ENCODE measurements at places on chromosomes 7 and 10.

DNA sequence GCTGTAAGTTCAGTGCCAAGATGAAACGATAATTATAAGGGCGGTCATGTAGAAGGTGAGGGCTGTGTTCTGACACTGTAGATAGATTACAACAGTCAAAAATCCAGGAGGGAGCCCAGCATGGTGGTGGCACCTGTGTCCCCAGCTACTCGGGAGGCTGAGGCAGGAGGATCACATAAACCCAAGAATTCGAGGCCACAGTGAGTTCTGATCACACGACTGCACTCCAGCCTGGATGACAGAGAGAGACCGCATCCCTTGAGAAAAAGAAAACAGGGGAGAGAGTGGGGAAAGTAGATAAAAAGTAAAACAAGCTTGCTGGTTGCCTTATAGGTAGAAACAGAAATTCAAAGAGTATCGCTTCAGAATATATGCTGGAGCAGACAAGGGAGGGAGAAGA is 52.1 kb downstream of the KCNH2 start:
- no peak for DNase-seq

DNA sequence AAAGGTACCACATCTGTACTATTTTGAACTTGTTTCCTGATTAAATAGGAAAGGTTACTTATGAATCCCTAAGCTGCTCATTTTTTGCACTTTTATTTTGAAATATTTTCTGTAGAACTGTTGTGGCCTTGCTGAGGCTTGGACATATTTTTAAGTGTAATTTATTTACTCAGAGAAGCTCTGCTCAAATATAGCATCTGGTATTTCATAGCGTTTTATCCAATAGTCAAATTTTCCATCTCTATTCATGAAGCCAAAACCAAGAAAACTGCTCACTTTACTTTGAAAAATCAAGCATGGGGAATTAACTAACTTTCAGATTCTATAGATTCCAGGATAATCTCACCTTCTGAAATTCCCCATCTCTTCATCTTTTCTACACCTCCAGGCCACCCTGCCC is 6.6 kb upstream of the FAM3C start:
- no peak for DNase-seq

DNA sequence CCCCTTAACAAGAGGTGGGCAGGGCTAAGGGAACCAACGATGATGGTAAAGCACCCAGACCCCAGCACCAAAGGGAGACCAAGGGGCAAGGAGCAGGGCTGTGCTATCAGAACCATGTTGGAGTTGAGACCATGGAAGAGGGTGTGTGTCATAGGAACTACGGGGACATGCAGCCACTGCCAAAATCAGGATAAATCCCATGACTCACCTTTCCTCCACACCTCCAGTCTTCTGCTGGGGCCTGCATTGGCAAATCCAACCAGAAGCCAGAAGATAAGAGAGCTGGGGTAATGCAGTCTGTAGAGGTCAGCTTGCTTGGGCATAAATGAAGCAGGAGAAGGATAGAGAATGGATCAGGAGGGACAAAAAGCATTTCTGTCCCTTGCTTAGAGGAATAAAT is 42.7 kb upstream of the SMARCD3 start:
- no peak for DNase-seq

DNA sequence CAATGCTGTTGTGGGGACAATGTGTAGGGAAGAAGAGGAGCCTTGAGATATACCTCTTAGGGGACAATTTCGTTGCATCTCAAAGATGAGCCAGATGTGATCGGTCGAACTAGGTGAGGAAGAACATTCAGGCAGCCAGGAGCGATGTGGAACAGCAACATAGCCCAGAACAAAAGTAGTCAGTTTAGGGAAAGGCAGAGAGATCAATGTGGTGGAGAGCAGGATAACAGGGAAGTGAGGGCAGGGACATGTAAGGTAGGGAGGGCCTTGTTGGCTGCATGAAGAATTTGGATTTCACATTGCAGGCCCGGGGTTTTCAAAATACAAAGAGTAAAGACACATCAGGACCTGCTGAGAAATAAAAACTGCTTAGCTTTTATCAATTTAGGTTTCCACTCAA is 29.1 kb upstream of the MACC1 start:
- no peak for DNase-seq

DNA sequence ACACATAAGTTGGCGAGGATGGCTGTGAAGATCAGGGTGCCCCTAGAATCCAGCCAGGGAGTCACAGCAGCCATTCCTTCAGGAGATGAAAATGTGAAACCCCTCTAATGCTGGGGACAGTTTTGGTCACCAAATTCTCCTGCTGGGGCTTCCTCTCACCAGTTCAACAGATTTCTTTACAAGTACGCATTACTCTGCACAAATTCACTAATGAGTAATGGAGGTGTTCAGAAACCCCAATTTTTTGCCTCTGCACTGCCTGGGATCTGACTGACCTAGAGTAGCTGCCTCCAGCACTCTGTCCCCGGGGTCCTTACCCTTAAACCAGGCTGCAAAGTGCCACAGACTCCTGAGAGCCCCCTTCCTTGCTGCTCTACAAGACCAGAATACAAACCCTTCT is 16.1 kb downstream of the TRPV5 start:
- DNase-seq = no peak

GRCh38 chr7:130369110-130369711 is 11.1 kb upstream of the CPA1 start:
- DNase-seq = no peak

GRCh38 chr10:34018129-34018528 is 683.7 kb upstream of the NRP1 start:
- no peak for DNase-seq

- no peak for DNase-seq
Measured at GRCh38 chr7:81926154-81926553, 156.3 kb upstream of the HGF start.

DNA sequence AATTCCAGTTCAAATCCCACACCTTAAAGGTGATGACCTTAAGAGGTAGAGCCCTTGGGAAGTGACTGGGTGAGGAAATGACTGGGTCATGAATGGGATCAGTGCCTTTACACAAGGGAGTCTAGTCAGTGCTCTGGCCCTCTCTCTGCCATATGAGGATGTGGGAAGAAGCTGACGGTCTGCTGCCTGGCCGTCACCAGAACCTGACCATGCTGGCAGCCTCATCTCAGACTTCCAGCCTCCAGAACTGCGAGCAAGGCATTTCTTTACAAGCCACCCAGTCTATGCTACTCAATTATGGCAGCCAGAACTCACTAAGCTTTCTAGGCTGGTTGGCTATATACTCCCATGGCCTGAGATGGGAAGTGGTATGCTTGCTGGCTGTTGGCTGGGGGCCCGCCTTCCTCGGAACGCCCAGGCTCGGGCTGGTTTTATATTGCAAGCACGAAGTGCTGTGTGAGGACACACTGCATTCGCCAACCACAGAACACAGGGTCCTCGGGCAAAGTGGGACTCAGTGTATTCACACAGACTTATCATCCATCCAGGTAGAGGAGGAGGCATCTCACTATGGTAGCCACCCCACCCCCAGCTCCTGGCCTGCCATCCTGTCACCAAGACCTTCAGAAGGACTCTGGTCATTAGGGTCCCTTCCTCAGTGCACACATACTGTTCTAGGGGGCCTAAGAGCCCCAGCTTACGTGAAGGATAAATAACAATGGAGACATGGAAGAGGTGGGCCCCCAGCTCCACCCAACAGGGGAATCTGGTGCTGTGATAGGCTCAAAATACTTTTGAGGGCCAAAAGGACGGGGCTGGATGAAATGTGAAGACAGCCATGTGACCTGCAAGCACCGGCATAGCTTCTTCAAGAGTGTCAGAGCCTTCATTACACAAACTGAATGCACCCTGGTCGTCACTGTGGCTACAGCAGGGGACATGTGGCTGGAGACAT is 49.0 kb downstream of the ZRANB1 start:
- no peak for DNase-seq

DNA sequence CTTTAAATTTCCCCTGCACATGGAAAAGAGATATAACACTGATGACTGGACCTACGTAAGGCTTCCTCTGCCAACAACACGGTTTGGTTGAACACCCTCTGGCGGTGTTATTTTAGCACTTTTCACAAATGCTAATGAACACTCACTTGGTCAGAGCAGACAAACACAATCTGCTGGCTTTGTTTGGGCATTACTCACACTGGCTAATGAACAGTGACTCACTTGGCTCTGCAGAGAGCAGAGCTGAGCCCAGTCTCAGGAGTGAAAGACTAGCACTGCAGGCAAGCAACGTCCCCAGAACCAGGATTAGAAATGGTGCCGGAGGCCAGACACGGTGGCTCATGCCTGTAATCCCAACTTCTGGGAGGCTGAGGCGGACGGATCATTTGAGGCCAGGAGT is 430.8 kb downstream of the PLXNA4 start:
- DNase-seq = no peak

DNA sequence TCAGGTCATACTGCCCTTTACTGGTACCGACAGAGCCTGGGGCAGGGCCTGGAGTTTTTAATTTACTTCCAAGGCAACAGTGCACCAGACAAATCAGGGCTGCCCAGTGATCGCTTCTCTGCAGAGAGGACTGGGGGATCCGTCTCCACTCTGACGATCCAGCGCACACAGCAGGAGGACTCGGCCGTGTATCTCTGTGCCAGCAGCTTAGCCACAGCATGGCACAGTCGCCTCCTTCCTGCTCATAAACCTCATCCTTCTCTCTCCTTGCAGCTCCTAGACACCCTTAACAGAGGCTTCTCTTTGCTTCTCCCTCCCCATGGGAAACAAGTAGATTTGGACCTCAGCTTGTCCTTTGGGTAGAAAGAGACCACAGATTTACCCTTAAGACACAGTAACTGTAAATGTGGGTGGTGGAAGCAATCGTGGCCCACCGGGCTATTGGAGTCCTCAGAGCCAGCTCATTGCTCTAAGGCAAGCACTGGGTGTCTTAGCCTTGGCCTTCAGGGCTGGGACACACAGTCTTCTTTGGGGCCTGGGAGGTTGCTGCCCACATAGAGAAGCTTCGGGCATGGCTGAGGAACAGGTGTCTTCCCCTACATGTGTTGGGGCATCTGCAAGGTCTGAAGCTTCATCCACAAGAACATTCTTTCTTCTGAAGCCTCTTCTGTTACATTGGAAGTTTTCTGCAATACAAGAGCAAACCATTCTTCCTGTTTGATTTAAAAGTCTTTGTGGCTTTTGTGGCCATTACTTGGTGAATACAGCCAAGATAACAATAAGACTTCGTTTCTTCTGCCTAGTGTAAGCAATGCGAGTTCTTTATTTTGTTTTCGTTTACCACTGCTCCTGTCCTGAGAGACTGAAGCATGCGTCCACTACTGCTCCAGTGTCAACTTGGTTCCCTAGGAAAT is 95.5 kb upstream of the PRSS58 start:
- DNase-seq = no peak

GRCh38 chr10:78595269-78595619 is 473.5 kb upstream of the ZMIZ1 start:
- no peak for DNase-seq

- DNase-seq = no peak
Measured at GRCh38 chr10:110350812-110351211, 46.1 kb upstream of the SMNDC1 start.

DNA sequence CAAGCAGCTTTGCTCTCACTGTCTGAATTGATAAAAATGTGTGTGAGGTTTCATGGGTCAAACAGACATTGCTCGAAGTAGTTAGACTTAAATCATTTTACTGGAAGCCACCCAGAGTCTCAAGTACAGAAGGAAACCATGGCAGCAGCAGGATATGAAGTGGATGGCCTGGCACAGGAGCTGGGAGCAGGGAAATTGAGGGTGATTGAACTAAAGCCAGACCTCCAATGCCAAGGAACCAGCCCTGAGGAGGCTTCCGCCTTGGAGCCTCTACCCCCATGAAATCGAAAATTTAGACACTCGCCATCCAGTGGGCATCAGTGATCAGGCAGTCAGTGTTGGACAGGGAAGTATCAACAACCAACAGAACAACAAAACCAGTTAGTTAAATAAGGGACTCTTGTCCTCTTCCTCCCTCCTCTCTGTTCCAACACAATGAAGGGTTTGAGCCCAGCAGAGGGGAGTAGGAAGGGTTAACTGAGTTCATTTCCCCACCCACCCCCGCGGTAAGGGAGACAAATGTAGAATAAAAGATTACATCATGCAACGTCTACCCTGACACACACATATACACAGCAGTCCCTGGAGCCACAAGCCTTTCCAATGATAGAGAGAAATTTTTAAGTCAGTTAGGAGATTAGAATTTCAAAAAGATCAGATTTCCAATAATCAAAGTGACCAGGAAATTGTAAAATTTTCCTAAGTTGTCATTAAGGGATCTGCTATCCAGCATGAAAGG is 156.3 kb downstream of the SLC16A9 start:
- DNase-seq = no peak

DNA sequence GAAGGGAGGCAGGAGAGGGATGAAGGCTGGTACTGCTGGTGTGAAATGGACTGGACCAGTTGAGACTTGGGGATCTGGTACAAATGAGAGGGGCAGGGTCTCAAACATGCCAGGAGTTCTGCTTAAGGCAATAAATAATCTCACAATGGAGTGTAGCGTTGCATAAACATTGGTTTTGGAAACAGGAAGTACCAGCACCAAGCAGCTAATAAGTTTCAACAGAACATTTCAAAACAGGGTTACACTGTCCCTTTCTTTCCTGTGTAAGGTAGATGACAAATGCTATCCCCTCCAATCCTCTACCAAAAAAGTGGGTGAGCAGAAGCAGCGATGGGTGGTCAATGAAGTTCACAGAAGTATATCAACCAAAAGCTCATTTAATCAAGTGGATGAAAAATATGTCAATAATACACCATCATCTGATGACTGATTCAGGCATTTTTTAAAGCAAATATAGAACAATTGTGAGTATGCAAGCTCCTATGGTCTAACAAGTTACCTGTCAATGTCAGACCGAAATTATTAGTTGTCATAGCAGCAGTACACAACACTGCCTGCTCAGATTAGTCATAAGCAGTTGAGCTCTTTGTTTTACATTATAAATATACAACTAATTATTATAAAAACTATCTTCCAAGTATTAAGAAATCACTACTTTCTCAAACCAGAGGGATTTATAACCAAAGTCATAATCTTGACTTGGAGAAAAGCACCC is 220.0 kb downstream of the FAM107B start:
- DNase-seq = no peak

- DNase-seq = no peak
Measured at GRCh38 chr7:117227091-117227490, 95.8 kb downstream of the WNT2 start.

- DNase-seq = no peak
Measured at GRCh38 chr10:111116762-111117445, 40.1 kb downstream of the ADRA2A start.

GRCh38 chr7:84228526-84228925 is 33.9 kb upstream of the SEMA3A start:
- DNase-seq = no peak

DNA sequence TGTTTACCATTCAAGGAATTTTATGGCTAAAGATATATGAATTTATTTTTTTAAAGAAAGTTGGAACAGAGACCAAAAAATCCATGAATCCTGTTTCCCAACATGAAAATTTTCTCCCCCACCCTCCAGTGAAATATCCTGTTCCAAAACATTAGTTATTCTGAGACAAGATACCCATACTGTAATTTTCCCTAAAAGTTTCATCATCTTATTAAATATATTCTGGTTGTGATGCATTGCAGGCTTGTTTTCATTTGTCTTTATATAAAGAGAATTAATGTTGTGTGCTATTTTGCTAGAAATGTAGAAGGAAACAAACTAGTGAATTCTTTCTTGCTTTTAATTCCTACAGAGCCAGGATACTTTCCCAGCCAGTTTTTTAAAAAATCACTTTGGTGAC is 106.6 kb downstream of the EXOC4 start:
- DNase-seq = no peak

GRCh38 chr7:54343511-54343910 is 198.7 kb upstream of the VSTM2A start:
- no peak for DNase-seq

GRCh38 chr10:5195727-5196374 is 786 bp upstream of the AKR1C4 start:
- no peak for DNase-seq

- DNase-seq = no peak
Measured at GRCh38 chr10:1229116-1229515, 172.9 kb downstream of the WDR37 start.

Data from NCI-H1105 (cell line).